Right lobe of liver (tissue), 6 donors: ENCODE measurements at places on chromosomes 4 and X. TPM values are rescaled to one million over a fixed set of nuclear protein-coding genes. Genes with fewer than 3 reads are reported as not detected.
A peak's percentile ranks its signal among the peaks of the same experiment; 100 is the strongest.

The SPANXB1 gene
- total RNA-seq, result not detected

The UGT2B17 gene
- 1.0 TPM for total RNA-seq

The GC gene
- total RNA-seq, result 4,240 TPM

The PAGE4 gene
- total RNA-seq, result not detected

The NRK gene
- not detected for total RNA-seq

The CETN2 gene
- total RNA-seq, result 10.9 TPM

The NR3C2 gene
- total RNA-seq, result 4.8 TPM

The CYSLTR1 gene
- total RNA-seq, result 0.22 TPM

- H3K4me1 ChIP-seq, result peaks cover 34% of the 10 kb centered on the region
- no peak within 1 kb of the TSS for H3K27ac ChIP-seq
- peak within 1 kb of the TSS; percentile 3 for H3K4me3 ChIP-seq
- H3K27me3 ChIP-seq, result no peaks in the 10 kb centered on the region
- no peak for DNase-seq
- H3K36me3 ChIP-seq, result no peaks in the 10 kb centered on the region
Measured at GRCh38 chr4:77605210-77605902, at the start of gene CXCL13. TSS of gene CXCL13 (plus strand) at chr4:77605820. CDS start at chr4:77605866, 46 bp downstream.

DNA sequence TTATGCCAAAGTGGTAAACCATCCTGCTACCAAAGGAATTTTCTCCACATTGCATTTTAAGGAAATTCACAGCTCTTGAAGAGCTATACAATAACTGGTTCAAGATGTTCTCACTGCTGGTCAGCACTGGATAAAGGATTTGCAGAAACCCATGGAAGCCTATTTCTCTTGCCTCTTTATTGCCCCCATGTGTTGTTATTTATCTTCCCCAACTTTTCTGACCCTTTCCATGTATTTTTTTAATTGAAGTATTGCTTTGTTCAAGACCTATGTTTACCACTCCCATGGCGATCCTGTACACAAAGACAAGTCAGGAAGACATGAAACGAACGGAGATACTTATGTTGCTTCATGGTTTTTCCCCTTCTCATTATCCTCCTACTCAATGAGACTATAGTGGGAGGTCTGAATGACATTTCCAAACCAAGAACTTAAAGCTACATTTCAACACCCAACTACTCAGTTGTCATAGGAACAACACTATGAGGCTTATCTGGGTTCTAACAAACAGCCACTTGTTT, 566.4 kb upstream of the DIPK2B start:
- no peak for DNase-seq
- no peak overlapping the region for H3K4me3 ChIP-seq
- no peaks in the 10 kb centered on the region for H3K4me1 ChIP-seq
- no peak overlapping the region for H3K27ac ChIP-seq
- H3K27me3 ChIP-seq, result no peaks in the 10 kb centered on the region

GRCh38 chr4:27121830-27122229, 261.2 kb downstream of the STIM2 start:
- H3K27me3 ChIP-seq, result no peaks in the 10 kb centered on the region
- no peak overlapping the region for H3K4me3 ChIP-seq
- DNase-seq, result no peak
- no peak overlapping the region for H3K27ac ChIP-seq
- H3K4me1 ChIP-seq, result no peaks in the 10 kb centered on the region

DNA sequence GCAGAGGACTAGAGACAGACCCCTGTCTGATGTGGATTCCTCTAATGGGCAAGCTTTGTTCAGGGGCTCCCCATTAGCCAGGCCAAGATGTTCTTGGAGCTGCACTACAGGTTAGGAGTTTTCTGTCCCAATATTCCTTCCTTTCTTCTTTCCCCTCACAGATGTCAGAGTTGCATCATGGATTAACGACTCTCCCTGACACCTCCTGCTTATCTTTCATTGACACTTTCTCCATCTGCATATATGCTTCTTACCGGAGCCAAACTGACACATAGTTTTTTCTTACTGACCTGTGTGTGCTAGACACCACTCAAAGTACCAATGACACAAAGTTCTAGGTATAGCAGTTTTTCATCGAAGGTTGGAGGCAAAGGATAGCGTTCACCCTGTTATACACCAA, 228.6 kb upstream of the HCCS start:
- H3K36me3 ChIP-seq, result no peaks in the 10 kb centered on the region
- no peaks in the 10 kb centered on the region for H3K27me3 ChIP-seq
- H3K4me1 ChIP-seq, result no peaks in the 10 kb centered on the region

DNA sequence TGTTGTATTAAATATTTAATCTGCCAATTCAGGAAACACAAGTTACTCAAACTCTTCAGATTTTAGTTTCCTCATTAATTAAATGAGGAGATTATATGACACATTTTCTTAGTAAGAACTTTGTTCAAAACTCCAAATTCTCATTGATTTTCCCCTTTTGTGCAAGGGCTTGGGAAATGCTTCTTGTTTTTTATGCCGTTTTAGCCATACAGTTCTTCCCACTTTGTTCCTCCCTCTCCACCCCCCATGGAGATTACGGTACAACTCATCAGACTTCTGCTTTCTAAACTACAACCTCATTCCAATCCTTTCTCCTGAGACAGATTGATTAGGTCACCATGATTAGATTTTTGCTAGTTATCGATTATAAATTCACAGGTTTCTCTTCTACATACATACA, 10.9 kb upstream of the BBS7 start:
- no peaks in the 10 kb centered on the region for H3K27me3 ChIP-seq
- no peak for DNase-seq
- H3K36me3 ChIP-seq, result no peaks in the 10 kb centered on the region
- H3K4me3 ChIP-seq, result no peak overlapping the region
- H3K4me1 ChIP-seq, result no peaks in the 10 kb centered on the region

DNA sequence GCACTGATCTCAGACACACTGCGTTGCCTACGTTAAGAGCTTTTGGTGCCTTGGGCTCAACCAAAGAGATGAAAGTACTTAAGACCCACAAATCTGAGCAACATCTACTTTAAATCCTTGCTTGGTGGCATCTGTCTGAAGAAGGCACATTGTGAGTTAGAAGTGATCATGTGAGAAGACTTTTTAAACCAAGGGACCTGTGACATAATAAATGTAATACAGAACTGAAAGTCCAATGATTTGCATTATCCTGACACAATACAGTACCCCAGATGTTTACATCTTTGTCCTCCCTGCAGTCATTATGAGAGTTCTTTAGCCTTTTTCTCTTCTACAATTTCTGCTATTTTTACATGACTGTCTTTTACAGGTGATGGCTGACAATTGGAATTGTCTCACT, 96.7 kb upstream of the FTHL17 start:
- H3K36me3 ChIP-seq, result no peaks in the 10 kb centered on the region
- H3K27me3 ChIP-seq, result no peaks in the 10 kb centered on the region
- H3K27ac ChIP-seq, result no peak overlapping the region
- no peaks in the 10 kb centered on the region for H3K4me1 ChIP-seq
- no peak for DNase-seq

DNA sequence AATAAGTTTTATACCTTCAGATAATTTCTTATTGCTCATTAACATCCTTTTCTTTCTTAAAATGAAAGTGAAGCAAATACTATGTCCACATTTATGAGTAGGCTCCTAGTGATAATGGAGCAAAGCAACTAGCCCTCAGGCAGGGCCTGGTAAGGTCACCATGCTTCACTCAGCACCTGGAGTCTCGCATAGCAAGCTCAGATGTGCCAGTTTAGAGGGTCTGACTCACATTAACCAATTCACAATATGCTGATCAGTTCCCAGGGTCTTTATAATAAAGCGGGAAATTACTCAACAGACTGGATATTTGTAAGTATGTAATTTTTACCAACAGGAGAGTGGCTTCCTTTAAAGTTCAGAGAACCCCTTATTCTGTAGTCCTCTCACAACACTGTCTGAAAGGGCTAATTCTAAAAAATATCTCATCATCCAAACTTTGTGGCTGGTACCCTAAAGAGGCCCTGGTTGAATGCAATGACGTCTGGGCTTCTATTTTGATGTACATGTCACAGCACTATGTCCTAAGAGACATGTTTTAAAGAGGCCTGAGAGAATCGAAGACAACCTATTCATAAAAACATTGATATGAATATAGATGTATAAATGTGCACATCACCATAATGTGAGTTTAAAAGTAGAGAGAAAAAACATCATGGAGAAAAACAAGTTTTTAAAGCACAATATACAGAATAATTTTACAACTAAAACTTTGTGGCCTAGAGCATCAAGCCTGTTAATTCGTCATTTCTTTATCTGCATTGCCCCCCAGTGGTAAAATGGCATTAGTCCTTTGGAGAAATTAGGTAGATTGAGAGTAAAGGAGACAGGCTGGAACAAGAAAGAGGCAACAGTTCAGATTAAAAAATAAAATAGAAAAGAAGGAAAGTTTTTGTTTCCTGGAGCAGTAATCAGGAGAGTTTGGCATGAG, 44.3 kb downstream of the IL21 start:
- no peaks in the 10 kb centered on the region for H3K4me1 ChIP-seq
- no peaks in the 10 kb centered on the region for H3K36me3 ChIP-seq
- no peaks in the 10 kb centered on the region for H3K27me3 ChIP-seq
- no peak overlapping the region for H3K27ac ChIP-seq

DNA sequence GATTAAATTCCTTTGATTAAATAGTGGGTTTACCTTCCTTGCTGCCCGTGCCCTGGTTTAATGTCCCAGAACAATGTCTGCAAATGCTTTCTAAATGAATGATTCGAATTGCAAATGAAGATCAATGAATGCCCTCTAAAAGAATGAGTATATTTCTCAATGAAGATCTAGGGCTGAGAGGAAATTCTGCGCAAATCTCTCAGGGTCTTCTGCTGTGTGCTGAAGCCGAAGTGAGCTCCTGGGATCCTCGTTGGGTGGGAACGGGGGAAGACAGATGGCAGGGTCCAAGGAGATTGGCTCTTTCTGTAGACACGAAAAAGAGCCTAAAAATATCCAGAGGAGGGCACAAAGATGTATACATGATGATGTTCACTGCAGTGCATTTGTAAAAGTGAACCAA, 224.8 kb downstream of the STIM2 start:
- H3K27me3 ChIP-seq, result peaks cover 20% of the 10 kb centered on the region
- DNase-seq, result no peak
- no peaks in the 10 kb centered on the region for H3K4me1 ChIP-seq
- H3K4me3 ChIP-seq, result no peak overlapping the region
- no peak overlapping the region for H3K27ac ChIP-seq

- no peaks in the 10 kb centered on the region for H3K27me3 ChIP-seq
- no peak for DNase-seq
- no peak overlapping the region for H3K4me3 ChIP-seq
- no peaks in the 10 kb centered on the region for H3K36me3 ChIP-seq
Measured at GRCh38 chrX:127128282-127128681, 308.8 kb downstream of the PRR32 start.

GRCh38 chr4:174460684-174461083, 61.6 kb downstream of the HPGD start:
- no peak overlapping the region for H3K4me3 ChIP-seq
- H3K27me3 ChIP-seq, result no peaks in the 10 kb centered on the region
- no peaks in the 10 kb centered on the region for H3K36me3 ChIP-seq
- no peaks in the 10 kb centered on the region for H3K4me1 ChIP-seq

- no peak overlapping the region for H3K4me3 ChIP-seq
- H3K27me3 ChIP-seq, result no peaks in the 10 kb centered on the region
- H3K4me1 ChIP-seq, result no peaks in the 10 kb centered on the region
- H3K27ac ChIP-seq, result no peak overlapping the region
- H3K36me3 ChIP-seq, result no peaks in the 10 kb centered on the region
Measured at GRCh38 chr4:53459548-53459947, 82.1 kb downstream of the FIP1L1 start.

GRCh38 chr4:89674876-89675459, 162.0 kb downstream of the SNCA start:
- no peaks in the 10 kb centered on the region for H3K4me1 ChIP-seq
- no peak for DNase-seq
- no peak overlapping the region for H3K4me3 ChIP-seq

GRCh38 chr4:38318737-38319455, 345.1 kb upstream of the KLF3 start:
- no peaks in the 10 kb centered on the region for H3K36me3 ChIP-seq
- no peaks in the 10 kb centered on the region for H3K4me1 ChIP-seq
- DNase-seq, result peak; percentile 94
- H3K4me3 ChIP-seq, result peak overlapping the region; percentile 19
- peak overlapping the region; percentile 73 for H3K27ac ChIP-seq

DNA sequence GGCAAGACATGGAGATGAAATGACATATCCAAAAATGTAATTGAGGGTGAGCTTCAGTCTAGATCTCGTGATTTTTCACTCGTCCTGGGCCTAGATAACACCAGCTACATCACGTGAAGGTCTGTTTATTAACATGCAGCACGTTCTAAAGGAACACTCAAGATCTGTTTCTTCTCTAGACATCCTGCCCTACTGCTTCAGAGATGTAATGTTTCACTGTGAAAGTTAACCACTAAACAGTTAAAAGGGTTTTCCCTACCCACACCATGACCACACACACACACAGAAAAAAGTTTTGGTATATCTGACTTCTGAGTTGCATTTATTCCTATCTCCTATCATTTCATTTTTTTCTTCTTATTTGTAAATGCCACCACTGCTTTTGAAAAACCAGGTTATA, 52.3 kb upstream of the SMIM31 start:
- DNase-seq, result no peak
- H3K36me3 ChIP-seq, result no peaks in the 10 kb centered on the region
- H3K4me1 ChIP-seq, result no peaks in the 10 kb centered on the region
- no peak overlapping the region for H3K27ac ChIP-seq

GRCh38 chr4:88134536-88135355, 23.7 kb downstream of the ABCG2 start:
- peaks cover 4% of the 10 kb centered on the region for H3K36me3 ChIP-seq
- H3K27ac ChIP-seq, result no peak overlapping the region
- no peak overlapping the region for H3K4me3 ChIP-seq
- no peaks in the 10 kb centered on the region for H3K4me1 ChIP-seq
- H3K27me3 ChIP-seq, result no peaks in the 10 kb centered on the region

- no peaks in the 10 kb centered on the region for H3K27me3 ChIP-seq
- H3K27ac ChIP-seq, result peak overlapping the region; percentile 79
- peak; percentile 86 for DNase-seq
- H3K36me3 ChIP-seq, result no peaks in the 10 kb centered on the region
- peak overlapping the region; percentile 60 for H3K4me3 ChIP-seq
- H3K4me1 ChIP-seq, result no peaks in the 10 kb centered on the region
Measured at GRCh38 chrX:40104630-40104984, 6.8 kb upstream of the BCOR start.

GRCh38 chr4:182510836-182511235, 267.6 kb downstream of the TENM3 start:
- H3K27ac ChIP-seq, result no peak overlapping the region
- no peaks in the 10 kb centered on the region for H3K4me1 ChIP-seq
- H3K4me3 ChIP-seq, result no peak overlapping the region
- no peaks in the 10 kb centered on the region for H3K36me3 ChIP-seq
- no peaks in the 10 kb centered on the region for H3K27me3 ChIP-seq
- DNase-seq, result no peak

- no peak overlapping the region for H3K27ac ChIP-seq
- no peaks in the 10 kb centered on the region for H3K36me3 ChIP-seq
- H3K4me3 ChIP-seq, result no peak overlapping the region
- H3K4me1 ChIP-seq, result no peaks in the 10 kb centered on the region
- H3K27me3 ChIP-seq, result no peaks in the 10 kb centered on the region
- DNase-seq, result no peak
Measured at GRCh38 chr4:145216535-145216934, 36.1 kb upstream of the OTUD4 start.

DNA sequence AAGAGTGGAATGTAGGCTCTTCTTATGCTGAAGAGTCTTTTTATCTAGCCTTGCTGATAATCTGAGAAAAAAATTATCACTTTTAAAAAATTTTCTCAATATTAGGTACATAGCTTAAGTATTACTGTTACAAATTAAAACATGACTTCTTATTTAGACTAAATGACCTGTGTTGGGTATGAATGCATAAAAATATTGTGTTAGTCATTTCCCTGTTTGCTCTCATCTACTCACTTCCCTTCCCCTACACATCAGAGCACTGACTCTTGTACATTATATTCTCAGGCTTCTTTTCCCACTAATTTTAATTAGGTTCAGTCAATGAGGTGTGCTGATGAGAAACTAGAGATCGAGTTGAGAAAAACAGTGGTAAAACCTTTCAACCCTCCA, 881.0 kb downstream of the PCDH18 start:
- H3K4me1 ChIP-seq, result no peaks in the 10 kb centered on the region
- H3K36me3 ChIP-seq, result no peaks in the 10 kb centered on the region
- DNase-seq, result no peak
